ENCODE measurements at places on chromosomes 16 and 17. TPM values are rescaled to one million over a fixed set of nuclear protein-coding genes. Genes with fewer than 3 reads are reported as not detected.
A peak's percentile ranks its signal among the peaks of the same experiment; 100 is the strongest.

The PALB2 gene
- 35.7 TPM for total RNA-seq

The CD300E gene
- not detected for total RNA-seq

The MFSD6L gene
- 0.14 TPM for total RNA-seq

The C16orf46 gene
- 0.54 TPM for total RNA-seq

The ABCA6 gene
- total RNA-seq: not detected

The KRT33B gene
- not detected for total RNA-seq

DNA sequence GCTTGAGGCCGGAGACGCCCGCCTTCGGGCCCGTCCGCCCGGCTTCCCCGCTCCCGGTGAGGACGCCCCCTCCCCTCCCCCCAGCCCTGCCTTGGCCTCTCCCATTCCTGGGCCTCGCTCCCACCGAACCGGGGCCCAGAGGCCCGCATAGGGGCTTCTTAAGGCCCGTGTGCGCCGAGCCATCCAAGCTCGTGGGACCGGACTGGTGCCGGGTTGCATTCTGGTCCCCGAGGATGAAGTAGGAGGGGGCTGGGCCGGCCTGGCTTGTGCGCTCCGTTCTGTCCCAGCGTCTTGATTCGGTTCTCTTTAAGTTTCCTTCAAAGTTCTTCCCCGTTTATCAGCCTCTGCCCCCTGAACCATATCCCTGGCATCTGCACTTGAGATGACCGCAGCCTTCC lies 488 bp downstream of the SENP3 start:
- peak; percentile 71 for DNase-seq

DNA sequence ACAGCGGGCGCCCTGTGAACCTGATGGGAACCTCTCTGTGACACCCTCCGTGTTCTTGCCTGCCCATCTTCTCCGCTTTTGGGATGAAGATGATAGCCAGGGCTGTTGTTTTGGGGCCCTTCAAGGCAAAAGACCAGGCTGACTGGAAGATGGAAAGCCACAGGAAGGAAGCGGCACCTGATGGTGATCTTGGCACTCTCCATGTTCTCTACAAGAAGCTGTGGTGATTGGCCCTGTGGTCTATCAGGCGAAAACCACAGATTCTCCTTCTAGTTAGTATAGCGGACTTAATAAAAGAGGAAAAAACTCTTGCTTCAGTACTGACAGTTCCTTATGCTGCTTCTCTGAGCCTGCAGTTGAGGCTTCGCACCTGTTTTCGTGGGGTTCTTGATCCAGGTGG lies 10.5 kb downstream of the CDK5RAP3 start:
- no peak for DNase-seq

DNA sequence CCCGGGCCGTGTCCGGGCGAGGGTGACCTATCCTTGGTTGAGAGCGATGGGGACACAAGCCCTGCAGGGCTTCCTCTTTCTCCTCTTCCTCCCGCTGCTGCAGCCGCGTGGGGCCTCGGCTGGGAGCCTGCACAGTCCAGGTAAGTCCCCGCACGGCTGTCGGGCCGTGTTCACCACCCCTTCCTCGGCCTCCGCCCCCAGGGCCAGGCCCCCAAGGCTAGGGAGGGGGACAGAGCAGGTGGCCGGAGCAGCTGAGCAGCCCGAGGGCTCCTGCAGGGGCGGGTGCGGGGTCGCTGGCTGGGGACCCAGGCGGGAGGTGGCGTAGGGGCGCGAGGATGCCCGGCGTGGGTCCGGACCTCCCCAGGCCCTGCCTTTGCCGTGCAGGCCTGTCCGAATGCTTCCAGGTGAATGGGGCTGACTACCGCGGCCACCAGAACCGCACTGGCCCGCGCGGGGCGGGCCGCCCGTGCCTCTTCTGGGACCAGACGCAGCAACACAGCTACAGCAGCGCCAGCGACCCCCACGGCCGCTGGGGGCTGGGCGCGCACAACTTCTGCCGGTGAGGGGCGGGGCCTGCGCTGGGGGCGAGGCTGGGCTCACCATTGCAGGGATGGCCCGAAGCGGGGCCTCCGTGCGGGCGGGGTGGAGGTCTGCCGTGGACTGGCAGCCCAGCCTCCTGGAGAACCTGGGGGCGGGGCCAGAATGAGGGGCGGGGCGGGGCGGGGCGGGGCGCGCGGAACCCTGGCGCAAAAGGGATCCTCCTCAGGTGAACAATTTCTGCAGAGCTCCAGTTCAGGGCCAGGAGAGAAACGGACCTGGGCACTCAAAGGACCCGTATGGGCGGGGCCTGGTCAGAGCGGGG lies 631 bp downstream of the KREMEN2 start:
- DNase-seq: peak; percentile 92

DNA sequence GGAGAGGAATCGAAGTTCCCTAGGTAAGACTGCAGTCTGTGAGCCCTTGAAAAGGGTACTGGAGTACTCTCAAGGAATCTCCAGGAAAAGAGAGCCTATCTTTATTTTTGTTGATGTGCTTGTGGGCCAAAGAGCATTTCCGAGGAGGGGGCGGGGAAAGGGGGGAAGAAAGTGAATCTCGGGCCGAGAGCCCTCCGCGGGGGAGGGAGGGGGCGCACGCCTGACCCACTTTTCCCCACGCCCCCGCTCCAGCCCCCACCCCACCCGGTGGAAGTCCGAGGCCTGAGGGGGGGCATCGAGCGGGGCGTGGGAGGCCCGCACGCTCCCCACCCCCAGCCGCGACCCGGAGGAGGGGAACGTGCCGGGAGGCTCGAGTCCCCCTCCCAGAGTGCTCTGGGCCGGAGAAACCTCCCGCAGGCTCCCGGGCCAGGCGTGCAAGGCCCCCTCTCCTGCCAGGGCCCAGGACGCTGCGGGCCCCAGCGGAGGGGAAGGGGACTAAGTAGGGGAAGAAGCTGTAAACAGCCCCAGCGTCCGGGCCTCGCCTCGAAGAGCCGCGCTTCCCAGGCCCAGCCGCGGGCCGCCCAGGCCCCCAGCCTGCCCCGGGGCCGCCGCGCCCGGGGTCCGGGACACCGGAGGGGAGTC lies 444 bp downstream of the HELZ start:
- no peak for DNase-seq

- peak; percentile 33 for DNase-seq
These were observed 30.1 kb downstream of the IKZF3 start for GRCh38 chr17:39834017-39834416.

DNA sequence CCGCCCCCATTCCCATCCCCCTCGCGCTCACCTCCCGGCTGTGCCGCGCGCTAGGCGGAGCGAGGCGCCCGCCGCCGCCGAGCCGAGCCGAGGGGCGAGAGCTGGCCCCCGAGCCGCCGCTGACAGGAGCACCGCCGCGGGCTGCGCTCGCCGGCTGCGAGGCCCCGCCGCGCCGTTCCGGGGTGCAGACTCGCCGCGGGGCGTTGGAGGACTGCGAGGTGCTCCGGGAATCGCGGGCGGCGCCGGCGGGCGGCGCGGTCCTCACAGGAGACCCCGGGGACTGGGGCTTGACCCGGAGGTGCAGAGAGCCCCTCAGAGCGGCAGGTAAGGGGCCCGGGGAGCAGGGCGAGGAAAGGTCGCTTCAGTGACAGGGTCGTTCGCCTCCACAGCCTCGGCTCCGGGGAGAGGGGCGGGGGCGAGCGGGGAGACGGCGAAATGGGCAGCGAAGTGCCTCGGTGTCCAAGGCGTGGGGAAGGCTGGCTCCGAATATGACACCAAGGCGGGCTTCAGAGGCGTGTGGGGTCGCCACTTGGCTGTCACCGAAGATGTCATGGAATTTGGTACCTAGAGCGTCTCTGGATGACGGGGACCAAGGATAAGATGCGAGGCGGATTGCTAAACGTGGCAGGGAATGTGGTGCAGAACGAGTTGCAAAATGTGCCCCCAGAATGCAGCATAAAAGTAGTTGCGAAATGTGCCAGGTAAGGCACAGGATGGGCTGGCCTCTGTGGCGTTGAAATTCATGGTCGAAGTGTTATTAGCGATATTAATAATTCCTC lies 580 bp downstream of the TANC2 start:
- DNase-seq: peak; percentile 82

DNA sequence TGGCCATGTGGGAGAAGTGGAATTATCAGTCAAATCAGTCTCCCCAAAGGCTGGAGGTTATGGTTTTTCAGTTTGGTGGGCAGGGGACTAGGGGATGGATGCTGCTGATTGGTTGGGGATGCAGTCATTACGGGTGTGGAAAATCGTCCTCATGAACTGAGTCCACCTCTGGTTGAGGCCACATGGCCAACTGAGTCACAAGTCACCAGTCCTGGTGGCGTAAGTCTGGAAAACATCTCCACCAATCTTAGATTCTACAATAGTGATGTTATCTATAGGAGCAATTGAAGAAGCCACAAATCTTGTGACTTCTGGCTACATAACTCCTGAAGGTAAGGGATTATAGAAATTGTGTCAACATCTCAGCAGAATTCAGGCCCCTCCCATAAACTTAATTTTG lies 5.2 kb upstream of the RNF135 start:
- no peak for DNase-seq

DNA sequence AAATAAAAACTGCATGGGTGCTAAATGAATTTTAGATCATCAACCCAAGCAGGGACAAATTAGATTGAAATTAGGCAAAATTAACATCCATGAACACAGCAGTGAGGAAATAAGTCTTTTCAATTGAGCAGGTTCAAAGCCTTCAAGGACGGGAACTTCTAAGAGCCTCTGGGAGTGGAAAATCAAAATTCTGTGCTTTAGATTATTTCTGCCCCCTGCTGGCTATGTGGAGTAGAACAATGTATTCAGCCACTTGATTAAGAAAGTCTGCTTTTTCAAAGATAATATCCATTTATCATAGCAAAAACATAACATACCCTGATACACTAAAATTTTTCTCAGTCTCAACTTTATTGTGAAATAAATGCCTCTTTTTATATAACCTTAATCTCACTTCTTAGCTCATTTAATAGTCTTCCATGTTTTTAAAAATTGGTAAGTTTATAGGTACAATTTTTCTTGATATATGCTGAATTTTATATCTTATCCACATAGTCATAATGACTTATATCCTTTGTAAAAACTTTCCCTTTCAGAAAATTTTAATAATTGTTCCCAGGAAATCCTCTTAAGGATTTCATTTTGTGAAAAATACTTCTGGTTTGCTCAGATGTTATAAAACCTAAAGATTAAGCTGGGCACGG lies 28.1 kb upstream of the NOL11 start:
- DNase-seq: peak; percentile 87

DNA sequence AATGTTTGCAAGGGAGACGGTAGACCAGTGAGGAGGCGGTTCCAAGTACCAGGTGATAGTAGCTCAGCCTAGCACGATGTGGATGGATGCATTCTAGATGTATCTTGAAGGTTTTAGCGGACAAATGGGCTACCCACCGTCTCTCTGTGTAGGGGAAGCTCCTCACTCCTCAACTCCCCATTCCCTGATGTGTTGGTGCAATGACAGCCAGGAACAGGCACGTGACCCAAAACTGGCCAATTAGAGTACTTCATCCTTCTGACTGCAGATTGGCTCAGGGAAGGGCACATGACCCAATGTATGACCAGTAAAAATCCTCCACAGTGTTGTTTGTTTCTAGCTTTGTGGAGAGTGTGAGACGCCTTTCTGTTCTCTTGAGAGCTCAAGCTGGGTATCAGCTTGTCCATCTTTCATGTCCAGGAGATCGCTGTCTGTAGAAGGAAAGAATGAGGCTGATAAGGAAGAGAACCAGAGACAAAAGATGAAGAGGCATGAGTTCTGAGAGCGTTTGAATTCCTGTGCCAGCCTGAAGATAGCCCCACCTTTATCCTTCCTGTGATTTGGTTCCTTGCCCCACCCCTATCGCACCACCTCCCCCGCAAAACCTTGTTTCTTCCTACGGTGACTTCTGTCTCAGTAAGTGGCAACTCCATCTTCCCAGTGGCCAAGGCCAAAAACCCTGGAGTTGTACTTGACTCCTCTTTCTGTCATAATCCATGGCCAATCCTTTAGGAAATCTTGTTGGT lies 2.3 kb upstream of the BORCS6 start:
- DNase-seq: peak; percentile 93

DNA sequence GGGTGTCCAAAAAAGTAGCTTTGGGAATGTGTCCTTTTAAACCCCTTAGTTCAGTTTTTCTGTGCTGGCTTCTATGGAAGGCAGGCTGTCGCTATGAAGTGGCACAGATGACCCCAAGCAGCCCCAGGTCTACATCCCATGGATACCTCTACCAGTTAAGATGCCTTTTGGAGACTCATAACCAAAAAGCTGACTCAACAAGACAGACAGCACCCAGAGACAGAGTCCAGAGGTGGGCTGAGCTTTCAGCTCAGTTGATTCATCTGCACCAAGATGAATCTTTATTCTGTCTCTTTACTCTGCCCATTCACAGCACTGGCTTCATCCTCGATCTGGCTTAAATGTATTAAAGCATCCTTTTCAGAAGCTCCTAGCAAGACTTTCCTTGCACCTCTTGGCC lies 29.8 kb upstream of the RBBP6 start:
- DNase-seq: no peak

GRCh38 chr16:70692873-70693671 lies 7.2 kb upstream of the MTSS2 start:
- no peak for DNase-seq

DNA sequence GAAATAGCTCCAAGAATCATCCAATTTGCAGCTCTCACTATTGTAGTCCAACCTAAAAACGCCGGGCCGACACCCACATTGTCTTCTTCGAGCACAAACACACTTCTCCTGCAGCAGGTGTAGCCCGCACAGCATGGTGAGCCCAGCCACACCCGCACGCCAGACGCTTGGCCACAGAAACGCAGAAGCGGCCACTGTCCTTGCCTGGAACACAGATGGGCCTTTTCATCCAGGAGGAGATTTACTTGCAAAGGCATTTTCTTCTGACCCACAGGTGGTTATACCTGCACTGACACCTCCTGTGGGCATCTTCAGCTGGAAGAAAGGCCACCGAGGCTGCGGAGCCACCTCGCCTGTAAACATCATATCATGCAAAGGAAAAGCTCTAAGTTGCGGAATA lies 98.4 kb downstream of the ADCY9 start:
- no peak for DNase-seq

DNA sequence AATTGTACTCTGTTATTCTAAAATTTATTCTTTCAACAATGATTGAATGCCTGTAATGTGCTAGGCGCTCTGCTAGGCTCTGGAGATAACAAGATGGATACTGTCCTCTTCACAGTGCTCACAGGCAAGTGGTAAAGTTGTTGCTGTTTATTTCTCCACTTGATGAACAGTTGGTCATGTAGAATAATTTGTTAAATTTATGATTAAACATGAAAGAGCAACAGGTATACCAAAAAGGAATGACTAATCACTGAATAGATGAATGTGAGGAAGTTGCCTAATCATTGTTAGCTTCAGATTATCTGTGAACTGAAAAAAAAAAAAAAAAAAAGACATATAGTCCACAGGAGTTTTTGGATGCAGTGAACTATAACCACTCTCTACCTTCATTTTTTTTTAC lies 62.3 kb downstream of the NFATC3 start:
- DNase-seq: no peak

DNA sequence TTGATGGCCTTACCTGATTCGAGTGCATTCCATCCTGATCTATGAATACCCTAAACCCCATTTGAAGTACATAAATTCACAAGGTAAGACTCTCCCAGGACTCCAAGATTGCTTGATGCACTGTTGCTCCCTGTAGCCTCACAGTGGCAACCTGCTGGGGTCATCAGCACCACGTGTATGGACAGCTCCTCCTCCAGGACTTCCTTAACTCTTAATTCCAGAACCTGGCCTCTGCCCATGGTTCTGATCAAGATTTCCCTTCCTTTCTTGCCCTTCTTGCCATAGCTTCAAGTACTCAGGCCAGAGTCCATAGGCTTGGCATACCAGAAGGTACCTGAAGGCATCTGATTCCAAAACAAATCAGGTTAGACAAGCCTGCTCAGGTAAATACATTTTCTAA lies 34.0 kb upstream of the NLK start:
- no peak for DNase-seq

Data from activated CD4-positive, alpha-beta T cell treated with anti-CD3 and anti-CD28 coated beads, Interleukin-2, amount 10 ng/mL, durations not matched to agents 24 days and 14 days (primary cell).